ENCODE measurements at places on chromosomes 11 and 22.

DNA sequence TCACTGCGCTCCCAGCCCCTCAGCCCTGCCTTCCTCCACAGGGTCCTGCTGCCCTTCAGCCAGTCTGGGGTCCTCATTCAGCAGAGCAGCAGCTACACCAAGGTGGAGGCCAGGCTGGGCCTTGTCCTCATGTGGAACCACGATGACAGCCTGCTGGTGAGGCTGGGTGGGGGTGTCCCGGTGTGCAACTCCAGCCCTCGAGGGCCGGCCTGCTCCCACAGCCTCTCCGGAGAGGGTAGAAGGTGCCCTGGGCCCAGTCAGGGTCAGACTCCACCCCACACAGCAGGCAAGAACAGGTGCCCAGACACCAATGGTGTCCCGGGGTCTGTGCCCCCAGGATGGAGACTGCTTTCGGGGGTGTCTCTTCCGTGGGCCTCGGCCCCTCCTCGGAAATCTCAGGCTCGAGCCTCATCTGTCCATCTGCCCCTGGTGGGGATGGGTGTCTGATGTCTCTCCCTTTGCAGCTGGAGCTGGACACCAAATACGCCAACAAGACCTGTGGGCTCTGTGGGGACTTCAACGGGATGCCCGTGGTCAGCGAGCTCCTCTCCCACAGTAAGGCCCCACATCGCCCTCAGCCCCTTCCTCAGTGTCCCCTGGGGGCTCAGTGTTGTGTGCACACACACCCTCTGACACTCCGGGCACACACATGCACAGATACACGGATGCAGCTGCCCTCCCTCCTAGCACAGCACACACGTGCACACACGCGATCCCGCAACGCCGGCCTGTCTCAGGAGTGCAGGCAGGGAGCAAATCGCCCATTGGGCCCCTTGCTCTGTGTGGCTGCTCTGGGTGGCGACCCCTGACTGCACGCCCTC is 4.9 kb downstream of the MUC5AC start:
- no peak for DNase-seq

GRCh38 chr11:115348416-115348815 is 155.8 kb downstream of the CADM1 start:
- no peak for DNase-seq

- DNase-seq, result no peak
Measured at GRCh38 chr11:334264-334994, 13.8 kb upstream of the IFITM3 start.

DNA sequence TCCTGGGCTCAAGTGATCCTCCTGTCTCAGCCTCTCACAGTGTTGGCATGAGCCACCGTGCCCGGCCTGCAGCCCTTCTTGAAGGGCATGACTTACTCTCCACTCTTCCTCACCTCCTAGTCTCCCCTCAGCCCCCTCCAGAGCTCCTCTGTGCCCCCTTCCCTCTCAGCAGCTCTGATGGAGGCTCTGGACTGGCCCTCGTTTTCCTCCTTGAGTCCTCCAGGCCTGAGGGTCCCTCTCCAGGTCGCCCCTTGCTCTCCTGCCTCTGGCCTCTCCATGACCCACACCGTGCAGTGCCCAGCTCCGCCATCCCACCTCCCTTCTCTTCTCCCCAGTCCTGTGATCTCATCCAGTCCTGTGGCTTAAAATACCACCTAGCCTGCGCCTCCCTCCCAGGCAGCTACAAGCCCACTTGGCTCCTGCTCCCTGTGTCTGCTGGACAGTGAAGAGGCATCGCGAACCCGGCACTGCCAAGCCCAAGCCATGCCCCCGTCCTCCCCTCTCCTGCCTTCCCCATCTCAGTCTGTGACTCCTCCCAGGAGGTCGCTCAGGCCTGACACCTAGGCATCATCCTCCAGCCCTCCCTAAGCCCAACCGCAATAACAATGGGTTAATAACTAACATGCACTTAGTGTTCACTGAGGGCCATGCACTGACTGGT is 11.9 kb downstream of the KCNJ4 start:
- DNase-seq, result no peak

GRCh38 chr11:63736864-63737263 is 31.7 kb downstream of the ZFTA start:
- no peak for DNase-seq

GRCh38 chr11:127875131-127875530 is 712.2 kb downstream of the ETS1 start:
- no peak for DNase-seq

- DNase-seq, result no peak
Measured at GRCh38 chr22:26884921-26885320, 227.5 kb downstream of the MIAT start.

GRCh38 chr11:130528298-130529261 is 80.1 kb downstream of the ADAMTS15 start:
- no peak for DNase-seq

DNA sequence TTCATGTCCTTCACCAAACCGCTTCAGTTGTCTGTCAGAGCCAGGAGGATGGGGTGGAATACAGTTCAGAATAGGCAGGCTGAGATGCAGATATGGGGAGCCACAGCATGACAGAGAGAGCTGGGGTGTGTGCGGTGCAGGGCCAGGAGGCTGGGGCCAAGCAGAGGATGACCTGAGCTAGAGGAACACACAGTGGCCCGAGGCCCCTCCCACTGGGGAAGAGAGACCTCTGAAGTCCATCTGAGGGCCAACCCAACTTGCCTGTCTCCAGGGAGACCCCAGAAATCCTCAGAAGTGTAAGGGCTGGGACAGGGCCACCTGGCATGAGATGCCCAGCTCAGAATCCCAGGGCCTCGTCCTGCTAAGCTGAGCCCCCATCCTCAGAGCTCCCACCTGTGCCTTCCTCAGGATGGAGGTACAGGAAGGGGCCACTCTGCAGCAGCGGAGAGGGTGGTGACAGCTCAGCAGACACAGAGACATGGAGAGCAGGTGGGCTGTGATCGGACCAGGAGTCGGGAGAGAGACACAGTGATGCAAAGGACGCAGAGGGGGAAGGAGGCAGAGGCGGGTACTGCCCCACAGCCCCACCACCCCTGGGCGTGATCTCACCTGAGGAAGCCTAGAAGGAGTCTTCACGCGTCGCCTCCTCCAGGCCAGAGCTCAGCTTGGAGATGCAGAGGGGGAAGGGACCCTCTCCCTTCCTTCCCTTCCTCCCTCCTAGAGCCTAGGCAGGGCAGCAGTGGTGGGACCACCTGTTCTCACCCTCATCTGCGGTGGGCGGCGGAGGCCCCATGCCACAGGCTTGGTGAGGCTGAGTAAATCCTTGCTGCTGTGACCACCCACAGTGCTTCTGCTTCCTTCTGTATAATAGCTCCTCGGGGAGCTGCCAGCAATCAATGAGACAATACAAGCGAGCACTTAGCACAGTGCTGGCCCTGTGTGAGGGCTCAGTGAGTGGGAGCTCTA is 9.1 kb upstream of the TUB start:
- no peak for DNase-seq

- no peak for DNase-seq
Measured at GRCh38 chr11:92857407-92857806, 112.0 kb upstream of the MTNR1B start.

DNA sequence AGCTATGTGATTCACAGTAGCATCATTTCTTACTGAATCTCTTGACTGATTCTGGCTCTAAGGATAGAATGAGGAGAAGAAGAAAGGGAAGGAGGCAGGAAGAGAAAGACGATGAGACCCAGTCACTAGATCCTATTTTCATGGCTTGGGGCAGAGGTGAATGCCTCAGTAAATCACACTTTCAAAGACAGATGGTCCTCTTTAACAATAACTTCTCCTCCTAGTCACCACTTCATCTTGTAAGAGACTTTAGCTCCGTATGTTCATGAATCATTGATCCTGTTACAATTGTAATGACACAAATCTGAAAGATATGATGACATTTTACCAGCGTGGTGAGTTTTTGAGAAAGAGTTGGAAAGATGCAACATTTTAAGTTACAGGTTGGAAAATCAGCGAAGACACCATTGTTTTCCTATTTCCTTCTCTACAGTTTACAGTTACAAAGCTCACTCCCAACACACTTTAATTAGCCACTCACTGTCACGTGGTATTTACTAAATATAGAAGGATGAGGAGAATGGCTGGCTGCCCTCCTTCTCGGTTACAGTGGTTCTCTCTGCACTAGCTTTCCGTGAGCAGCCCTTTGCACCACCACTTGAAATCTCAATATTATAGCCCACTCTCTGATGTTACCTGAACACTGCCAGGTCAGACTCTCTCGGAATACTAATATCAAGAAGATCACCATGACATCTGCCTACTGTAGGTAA is 205.8 kb downstream of the CADM1 start:
- DNase-seq, result no peak

DNA sequence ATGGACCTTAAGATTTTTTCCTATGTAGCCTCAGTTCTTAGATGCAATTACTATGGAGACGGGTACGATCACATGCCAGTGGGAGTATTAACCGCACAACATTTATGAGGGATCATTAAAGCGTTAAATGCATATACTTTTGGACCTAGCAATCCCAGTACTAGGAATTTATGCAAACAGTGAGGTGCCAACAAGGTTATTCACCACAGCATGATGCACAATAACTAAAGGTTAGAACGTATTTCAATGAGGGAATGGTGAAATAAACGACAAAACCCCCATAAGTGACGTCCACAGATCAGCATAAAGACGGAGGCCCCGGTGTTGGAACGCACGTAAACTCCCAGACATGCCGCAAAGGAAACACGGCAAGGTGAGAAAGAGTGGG is 539 bp downstream of the SIRT3 start:
- no peak for DNase-seq

DNA sequence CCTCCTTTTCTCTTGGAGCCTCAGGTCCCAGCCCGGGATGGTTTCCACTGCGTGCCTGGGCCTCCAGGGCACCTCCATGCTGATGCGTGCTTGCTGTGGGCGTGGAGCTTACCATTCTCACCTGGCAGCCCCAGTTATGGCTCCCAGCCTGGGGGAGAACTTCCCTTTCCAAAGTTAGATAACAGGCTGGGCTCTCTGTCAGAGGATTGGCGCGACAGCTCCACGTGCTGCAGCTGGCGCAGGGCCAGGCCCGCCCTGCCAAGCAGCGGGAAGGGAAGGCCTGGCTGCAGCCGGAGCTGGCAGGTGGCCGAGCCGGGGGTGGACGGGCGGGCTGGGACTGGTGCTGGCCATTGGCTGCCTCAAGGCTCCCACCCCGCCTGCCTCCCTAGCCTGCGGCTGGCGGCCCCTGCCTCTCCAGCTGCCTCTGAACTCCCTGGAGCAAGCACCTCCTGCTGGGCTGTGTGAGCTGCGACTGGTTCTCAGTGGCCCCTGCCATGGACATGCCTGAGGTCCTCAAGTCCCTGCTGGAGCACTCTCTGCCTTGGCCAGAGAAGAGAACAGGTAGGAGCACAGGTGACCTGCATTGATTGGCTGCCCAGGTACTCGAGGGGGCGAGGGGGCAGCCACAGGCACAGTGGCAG is 14.6 kb upstream of the TEF start:
- no peak for DNase-seq

GRCh38 chr11:69700278-69701140 is 3.3 kb downstream of the FGF19 start:
- DNase-seq, result no peak

DNA sequence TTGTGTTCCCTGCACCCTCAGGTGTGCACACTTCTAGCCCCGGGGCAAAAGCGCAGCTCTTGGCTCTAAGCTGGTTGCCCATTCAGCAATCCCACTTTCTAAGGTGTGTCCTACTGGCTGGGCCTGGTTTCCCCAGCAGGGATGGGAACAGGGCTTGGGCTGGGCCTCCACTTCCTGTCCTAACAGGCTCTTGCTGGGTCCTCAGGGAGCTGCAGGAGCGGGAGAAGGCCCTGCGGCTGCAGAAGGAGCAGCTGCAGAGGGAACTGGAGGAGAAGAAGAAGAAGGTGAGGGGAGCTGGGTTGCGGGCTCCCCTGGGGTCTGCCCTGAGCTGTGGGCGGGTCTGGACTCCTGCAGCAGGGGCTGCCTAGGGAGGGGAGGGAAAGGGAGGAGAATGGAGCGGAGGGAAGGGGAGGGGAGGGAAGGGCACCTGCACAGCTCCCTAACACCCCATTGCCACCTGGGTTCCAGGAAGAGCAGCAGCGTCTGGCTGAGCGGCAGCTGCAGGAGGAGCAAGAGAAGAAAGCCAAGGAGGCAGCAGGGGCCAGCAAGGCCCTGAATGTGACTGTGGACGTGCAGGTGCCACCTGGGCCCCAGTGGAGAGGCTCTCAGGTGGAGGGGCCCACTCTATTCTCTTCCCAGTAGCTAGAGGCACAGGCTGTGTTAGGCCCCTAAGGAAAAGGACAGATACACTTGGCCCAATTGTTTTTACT is 24.6 kb downstream of the INCENP start:
- no peak for DNase-seq

DNA sequence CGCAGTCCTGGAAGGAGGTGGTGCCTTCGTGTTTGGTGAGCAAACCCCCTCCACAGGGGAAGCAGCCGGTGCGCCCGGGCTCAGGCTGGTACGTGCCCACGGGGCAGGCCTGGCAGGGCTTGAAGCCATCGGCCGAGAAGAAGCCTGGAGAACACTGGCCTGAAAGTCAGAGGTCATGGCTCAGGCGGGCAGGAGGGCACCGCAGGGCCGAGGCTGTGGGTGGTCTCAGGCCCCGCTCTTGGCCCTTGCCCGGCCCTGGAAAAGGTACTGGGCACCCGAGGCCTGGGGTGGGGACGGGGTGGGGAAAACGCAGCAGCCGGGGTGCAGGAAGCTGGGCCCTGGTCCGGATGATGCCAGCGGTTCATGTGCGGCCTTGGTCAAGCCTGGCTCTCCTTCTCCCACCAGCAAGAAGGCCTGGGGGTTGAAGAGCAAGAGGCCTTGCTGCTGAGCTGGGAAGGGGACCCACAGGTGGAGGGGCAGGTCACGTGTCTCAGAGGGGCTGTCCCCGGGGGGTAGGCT is 25.6 kb upstream of the TTLL12 start:
- no peak for DNase-seq

DNA sequence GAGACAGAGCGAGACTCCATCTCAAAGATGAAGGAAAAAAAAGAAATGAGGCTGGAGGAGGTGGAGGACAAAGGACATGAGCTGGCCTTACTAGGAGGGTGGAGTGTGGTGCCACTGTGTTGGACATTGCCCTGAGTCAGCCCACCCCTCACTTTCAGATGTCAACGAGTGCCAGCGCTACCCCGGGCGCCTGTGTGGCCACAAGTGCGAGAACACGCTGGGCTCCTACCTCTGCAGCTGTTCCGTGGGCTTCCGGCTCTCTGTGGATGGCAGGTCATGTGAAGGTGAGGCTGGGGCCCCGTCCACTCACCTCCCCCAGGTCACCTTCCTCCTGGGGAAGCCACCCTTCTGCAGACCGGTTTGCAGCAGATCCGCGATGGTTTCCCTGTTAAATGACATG is 40.6 kb downstream of the FBLN1 start:
- DNase-seq, result no peak

- no peak for DNase-seq
Measured at GRCh38 chr11:96708219-96708878, 318.5 kb downstream of the JRKL start.

- no peak for DNase-seq
Measured at GRCh38 chr22:35657571-35658312, 9.5 kb downstream of the APOL6 start.

- DNase-seq, result no peak
Measured at GRCh38 chr11:73760135-73760678, 667 bp downstream of the RAB6A start.

DNA sequence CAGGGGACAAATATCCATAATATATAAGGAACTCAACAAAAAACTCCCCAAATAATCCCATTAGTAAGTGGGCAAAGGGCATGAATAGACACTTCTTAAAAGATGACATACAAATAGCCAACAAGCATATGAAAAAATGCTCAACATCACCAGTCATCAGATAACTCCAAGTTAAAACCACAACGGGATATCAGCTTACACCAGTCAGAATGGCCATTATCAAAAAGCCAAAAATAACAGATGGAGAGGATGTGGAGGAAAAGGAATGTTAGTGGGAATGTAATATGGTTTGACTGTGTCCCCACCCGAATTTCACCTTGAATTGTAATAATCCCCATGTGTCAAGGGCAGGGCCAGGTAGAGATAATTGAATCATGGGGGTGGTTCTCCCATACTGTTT is 350.1 kb downstream of the GUCY1A2 start:
- no peak for DNase-seq

All from stimulated activated CD4-positive, alpha-beta T cell treated with anti-CD3 and anti-CD28 coated beads, Interleukin-12 subunit alpha, Interleukin-12 subunit beta, amount 100 ng/mL, for 48 hours (primary cell).